RWPE1 (cell line): ENCODE measurements at places on chromosomes 6 and 20.

DNA sequence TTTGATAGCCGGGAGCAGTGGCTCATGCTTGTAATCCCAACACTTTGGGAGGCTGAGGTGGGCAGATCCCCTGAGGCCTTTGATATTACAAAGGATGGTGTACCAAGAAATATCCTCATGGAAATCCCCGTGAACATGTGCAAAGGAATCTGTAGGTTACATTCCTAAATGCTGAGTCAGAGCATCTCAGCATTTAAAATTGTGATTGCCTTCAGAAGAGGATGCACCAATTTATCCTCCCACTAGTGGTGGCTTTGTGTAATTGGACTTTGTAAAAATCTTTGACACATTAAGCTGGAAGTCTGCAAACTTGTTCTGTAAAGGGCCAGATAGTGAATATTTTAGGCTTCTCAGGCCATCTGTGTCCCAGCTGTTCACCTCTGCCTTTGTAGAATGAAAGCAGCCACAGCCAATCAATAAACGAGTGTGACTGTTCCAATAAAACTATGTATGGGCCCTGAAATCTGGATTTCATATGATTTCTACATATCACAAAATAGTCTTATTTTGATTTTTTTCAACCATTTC is 11.8 kb downstream of the TMEM14B start:
- peak; percentile 75 for DNase-seq

GRCh38 chr6:12064538-12065071 is 52.5 kb downstream of the HIVEP1 start:
- DNase-seq, result no peak

DNA sequence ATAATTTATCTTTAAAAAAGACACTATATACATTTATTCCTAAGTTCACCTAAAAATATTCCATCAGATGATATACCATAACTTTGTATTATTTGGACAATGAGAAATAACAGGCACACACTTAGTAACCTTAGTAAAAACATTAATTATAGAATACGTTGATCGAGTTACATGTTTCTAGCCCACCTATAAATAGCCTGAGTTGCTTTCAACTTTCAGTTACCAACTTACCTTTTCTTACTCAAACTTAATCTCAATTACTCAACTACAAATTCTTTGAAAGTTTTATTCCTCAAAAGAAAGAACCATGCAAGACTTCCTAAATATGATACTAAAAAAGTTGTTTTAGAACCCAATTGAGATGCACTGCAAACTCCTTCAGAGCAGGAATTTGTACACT is 12.2 kb downstream of the ARHGAP18 start:
- no peak for DNase-seq

GRCh38 chr6:151044465-151045441 is 179.3 kb downstream of the MTHFD1L start:
- peak; percentile 30 for DNase-seq

- no peak for DNase-seq
Measured at GRCh38 chr20:19883501-19883900, 125.4 kb downstream of the RIN2 start.

DNA sequence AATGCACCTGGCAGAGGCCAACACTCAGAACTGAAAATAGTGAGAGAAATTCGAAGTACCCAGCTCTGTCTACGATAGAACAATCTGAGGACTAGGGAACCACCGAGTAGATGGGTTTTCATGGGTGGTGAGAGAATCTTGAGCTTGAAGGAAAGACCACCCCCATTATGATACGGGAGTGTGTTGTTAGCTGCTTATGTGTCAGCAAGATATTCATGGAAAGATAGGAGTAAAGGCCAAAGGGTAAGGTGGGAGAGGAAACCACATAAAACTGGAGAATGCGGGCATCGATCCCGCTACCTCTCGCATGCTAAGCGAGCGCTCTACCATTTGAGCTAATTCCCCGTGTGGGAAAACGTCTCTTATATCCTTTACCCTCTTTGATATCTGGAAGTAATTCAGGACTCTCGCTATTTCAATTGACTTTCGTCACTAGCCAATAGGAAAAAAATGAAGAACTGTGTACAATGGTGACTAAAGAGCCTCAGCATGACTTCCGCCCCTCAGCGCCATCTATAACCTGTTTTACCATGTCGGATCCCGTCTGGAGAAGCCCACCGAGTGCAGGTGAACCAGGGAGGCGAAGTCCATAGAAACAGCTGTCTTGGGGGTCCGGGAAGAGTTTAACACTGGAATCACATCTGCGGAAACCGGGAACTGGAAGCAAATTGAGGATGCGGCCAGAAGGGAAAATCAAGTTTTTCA is 25.0 kb upstream of the ABT1 start:
- peak; percentile 78 for DNase-seq

- no peak for DNase-seq
Measured at GRCh38 chr6:25456249-25457040, 177.3 kb downstream of the CARMIL1 start.

- DNase-seq, result no peak
Measured at GRCh38 chr6:35079311-35080000, 61.7 kb downstream of the TCP11 start.

- no peak for DNase-seq
Measured at GRCh38 chr20:17442588-17442987, 88.6 kb downstream of the BFSP1 start.

DNA sequence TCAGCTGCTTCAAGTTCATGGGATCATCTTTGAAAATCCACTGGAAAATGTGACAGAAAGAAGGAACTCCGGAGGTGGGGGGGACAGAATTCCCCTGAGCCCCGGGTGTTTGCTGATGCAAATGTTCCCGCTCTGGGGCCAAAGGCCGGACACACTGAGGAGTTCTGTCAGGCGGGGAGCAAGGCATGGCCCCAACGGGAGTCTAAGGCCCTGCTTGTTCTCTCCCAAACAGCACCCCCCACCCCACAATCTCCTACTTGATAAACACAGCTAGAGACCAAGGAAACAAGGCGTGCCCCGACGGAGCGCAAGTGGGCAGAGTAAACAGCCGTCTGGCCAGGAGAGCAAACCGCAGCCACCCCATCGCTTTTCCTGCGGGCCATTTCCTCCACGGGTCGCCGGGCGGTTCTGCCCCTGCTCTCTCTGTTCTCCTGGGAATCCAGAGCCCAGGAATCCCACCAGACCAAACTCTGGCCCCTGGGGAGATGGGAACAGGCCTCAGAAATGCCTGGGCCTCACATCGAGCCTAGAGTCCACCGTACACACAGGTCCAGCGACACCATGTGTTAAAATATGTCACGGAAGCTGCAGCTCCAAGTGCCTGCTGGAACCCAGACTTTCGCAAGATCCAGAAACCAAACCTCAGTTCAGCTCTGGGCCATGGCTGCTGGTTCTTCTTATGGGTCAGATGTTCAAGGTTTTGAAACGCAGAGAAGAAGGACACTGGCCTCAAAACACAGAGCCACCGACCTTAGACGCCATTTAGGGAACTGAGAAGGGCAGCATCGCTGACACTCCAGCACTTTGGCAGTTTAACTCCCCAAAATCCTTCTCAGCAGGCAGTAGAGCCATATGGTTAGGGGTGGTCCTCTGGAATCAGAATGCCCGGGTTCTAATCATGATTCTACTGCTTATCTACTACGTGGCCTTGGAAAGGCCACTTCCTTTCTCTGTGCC is 104.2 kb downstream of the PREX1 start:
- DNase-seq, result no peak

DNA sequence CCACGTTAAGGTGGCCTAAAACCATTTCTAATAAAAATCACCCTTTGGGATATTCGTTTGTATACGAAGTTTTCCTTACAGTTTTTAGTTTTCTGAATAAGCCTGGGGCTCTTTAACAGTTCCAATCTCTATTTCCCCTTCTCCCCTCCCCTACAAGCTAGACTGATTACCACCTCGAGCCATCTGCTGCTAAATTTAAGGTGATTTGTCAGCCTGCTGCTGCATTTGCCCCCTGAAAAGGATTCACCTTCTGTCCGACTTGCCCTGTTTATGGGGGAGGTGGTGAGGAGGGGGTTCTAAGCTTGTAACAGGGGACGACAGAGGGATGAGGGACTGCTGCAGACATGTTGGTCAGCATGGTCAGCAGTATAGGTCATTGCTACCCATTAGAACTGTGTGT is 146.3 kb downstream of the JARID2 start:
- no peak for DNase-seq

DNA sequence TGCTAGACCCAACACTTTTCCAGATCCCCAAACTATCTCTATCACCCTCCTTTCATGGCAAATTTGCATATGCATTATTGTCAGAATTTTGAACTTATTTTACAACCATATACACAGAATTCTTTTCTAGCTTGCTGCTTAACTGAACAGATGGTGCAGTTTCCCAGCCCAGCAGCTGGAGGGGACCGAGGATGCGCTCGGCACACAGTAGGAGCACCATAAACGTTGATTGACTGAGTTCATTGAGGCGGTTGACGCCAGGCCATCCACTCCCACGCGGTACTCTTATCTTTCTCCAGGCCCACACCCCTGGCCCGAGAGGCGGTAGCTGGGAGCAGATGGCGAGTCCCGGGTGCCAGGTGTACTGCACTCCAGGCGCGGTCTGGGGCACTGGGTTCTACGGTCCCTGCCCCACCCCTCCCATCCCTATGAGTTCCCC is 6.8 kb upstream of the SOX4 start:
- DNase-seq, result no peak

DNA sequence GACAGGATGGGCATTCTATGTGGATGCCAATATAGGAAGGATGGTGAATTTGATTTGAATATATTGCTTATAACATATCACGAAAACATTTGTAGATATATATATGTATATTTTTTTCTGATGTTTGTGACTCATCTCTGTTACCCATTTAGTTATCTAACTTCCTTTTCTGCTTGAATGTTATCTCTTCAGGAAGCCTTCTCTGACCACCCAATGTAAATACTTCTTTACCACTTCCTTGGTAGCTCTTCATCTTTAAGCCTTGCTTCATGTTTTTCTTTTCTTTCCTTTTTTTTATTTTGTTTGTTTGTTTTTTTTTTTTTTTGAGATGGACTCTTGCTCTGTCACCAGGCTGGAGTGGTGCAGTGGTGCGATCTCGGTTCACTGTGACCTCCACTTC is 260.5 kb upstream of the EPHA7 start:
- no peak for DNase-seq

- DNase-seq, result peak; percentile 75
Measured at GRCh38 chr20:58891086-58891717, 38.7 kb downstream of the GNAS start.

GRCh38 chr6:10720265-10720959 is 2.5 kb upstream of the TMEM14C start:
- DNase-seq, result peak; percentile 15

- no peak for DNase-seq
Measured at GRCh38 chr6:39786649-39787048, 5.5 kb upstream of the DAAM2 start.

- DNase-seq, result no peak
Measured at GRCh38 chr6:4987432-4987831, 16.4 kb downstream of the RPP40 start.

GRCh38 chr6:42251500-42251899 is 33.8 kb upstream of the MRPS10 start:
- no peak for DNase-seq

DNA sequence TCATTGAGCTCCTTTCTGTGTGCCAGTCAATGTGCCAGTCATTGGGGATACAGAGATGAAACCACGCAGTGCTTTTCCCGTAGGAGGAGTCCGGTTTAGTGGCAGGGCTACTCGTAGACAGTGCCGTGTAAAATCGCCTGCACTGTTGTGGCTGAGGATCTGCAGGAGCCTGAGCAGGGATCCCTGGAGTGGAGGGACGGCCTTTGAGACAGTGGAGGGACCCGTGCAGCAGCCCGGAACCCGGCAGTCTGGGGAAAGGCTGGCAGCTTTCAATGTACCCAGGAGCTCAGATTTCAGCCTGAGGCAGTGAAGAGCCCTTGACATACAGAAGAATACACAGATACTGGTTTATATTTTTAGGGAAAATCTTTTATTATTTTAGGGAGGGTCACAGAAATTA is 203.3 kb downstream of the ARID1B start:
- DNase-seq, result no peak

DNA sequence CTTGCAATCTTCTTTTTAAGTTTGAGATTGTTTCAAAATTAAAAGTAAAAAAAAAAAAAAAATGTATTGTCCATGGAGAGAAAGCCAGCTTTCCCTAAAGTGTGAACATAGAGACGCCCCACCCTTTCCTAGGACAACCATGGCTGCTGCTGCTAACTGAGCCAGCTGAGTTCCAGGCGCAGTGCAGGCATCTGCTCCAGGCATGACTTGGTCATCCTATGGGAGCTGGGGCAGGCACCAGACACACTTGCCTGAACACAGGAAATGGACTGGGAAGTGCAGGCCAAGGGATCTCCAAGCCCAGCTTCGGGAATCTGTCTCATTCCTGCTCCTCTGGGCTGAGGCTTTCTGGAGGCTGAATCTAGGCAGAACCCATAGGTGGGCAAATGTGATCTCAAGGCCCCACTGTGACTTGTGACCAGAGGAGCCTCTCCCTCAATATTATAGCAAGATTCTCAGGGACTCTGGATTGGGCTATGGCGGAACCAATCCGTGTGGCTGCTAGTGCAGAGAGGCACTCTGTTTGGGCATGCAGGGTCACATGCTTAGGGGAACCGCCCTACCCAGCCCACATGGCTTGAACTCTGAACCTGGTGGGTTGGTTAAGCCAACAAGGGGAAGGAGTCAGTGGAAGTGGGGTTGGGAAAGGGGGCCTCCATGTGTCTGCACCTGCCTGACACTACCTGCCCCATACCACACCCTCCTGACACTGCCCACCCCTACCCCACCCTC is 138.2 kb upstream of the CST7 start:
- DNase-seq, result no peak

DNA sequence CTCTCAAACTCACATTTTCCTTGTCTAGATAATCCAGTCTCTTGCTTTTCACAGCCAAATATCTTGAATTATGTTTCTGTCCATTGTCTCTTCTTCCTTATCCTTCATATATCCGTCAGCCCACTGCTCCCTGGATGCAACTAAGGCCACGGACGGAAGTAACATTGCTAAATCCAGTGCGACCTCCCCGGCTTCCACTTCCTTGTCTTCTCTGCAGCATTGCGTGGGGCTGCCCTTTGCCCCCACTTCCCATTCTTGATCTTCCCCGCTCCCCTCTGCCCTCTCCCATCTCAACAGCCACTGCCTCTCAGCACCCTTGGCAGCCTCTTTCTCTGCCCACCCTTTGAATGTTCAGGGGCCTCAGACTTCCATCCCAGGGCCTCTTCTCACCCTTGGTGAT is 190.4 kb upstream of the UST start:
- no peak for DNase-seq
